Regular cardiac myocyte (primary cell): ENCODE measurements at places on chromosomes 6 and 20. TPM values are rescaled to one million over a fixed set of nuclear protein-coding genes. Genes with fewer than 3 reads are reported as not detected.

Gene GJA1
- 574 and 739 TPM in 2 replicates for total RNA-seq

Gene UBD
- not detected in 2 replicates for total RNA-seq

Gene ZNF341
- total RNA-seq: 0.77 and 1.1 TPM in 2 replicates

Gene IFNGR1
- 40.1 and 89.6 TPM in 2 replicates for total RNA-seq

Gene PSMB9
- 35.2 and 52.9 TPM in 2 replicates for total RNA-seq

Gene TAF4
- 2.3 and 2.7 TPM in 2 replicates for total RNA-seq

Gene NRSN2
- 23.8 and 31.0 TPM in 2 replicates for total RNA-seq

Gene SPATA25
- 0.19 and 0.28 TPM in 2 replicates for total RNA-seq

Gene ACOT13
- total RNA-seq: 5.4 and 6.7 TPM in 2 replicates

Gene XKR7
- under 0.01 TPM in 1 of 2 replicates, not detected in the other for total RNA-seq

Gene HCK
- total RNA-seq: not detected in 2 replicates

Gene SRSF6
- total RNA-seq: 22.8 and 96.2 TPM in 2 replicates

Gene TRMT6
- 5.9 and 15.5 TPM in 2 replicates for total RNA-seq

Gene NHLRC1
- 2.1 and 2.8 TPM in 2 replicates for total RNA-seq

Gene KCNQ5
- total RNA-seq: 5.1 and 7.9 TPM in 2 replicates

Gene ULBP1
- total RNA-seq: under 0.01 TPM in 2 replicates

Gene CLDN20
- not detected in 2 replicates for total RNA-seq

Gene CFAP206
- total RNA-seq: 0.38 and 1.4 TPM in 2 replicates

Gene SLC17A3
- not detected in 2 replicates for total RNA-seq

Gene COL9A3
- total RNA-seq: under 0.01 and 0.19 TPM in 2 replicates

Gene MAP3K4
- total RNA-seq: 19.2 and 26.3 TPM in 2 replicates

Gene GHRH
- total RNA-seq: not detected in 2 replicates

Gene TRAM2
- total RNA-seq: 98.0 and 131 TPM in 2 replicates

Gene STX11
- total RNA-seq: 2.3 and 3.1 TPM in 2 replicates

Gene MUCL3
- not detected in 2 replicates for total RNA-seq

Gene FAXC
- total RNA-seq: 0.77 and 1.4 TPM in 2 replicates

Gene BPIFB2
- not detected in 2 replicates for total RNA-seq

Gene ANGPT4
- total RNA-seq: under 0.01 TPM in 1 of 2 replicates, not detected in the other

Gene RAET1G
- total RNA-seq: 0.77 TPM in 1 of 2 replicates, not detected in the other

Gene SIRPD
- not detected in 2 replicates for total RNA-seq

Gene DYNLT2
- total RNA-seq: 0.58 and 2.0 TPM in 2 replicates
